ENCODE measurements at places on chromosomes 5 and 9.
A peak's percentile ranks its signal among the peaks of the same experiment; 100 is the strongest.

DNA sequence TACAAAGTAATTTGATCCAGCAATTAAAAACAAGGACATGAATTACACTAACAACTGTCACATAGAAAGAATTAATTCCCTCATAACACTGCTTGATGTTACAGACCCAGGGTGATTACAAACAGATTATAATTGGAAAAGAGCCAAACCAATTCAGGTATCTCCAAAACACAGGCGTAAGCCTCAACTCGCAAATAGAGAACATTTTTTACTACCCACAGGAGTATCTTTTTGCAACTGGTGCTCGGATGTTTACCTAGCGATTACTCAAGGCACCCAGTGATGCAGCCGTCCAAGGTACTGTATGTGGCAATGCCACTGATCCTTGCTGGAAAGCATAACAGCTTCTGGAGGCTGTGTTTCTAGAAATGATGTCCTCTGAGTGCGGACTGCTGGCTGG, 386.1 kb upstream of the KIF2A start:
- DNase-seq, result no peak

- no peak for DNase-seq
Observed at GRCh38 chr9:127991017-127991756, 10.4 kb upstream of the EEIG1 start.

DNA sequence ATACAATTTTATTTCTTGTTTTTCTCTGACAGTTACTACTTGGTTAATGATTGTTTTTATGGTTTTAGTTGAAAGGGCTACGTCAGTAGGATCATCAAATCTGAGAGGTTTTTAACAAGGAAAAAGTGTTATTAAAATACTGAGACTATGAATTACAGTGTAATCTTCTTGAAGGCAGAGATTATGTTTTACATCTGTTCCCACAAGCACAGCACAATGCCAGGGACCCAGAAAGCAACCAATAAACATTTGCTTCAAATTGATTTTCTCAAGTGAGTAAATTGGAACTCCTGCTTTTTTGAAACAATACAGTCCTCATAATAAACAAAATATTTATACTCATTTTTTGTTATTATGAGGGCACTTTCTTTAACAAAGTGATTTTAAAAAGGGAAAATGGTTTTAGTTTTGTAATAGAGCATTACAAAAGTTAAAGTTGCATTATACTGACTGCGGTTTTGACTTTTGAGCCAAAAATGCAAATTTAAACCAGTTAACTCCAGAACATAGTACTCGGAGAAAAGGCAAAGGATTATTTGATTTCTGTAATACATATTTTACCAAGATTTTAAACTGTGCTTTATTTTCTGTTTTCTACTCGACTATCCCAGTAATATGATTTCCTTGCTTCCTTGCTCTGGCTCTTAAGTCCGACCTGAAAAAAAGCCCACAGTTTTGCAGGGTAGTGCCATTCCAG, 176.9 kb downstream of the GDNF start:
- no peak for DNase-seq

DNA sequence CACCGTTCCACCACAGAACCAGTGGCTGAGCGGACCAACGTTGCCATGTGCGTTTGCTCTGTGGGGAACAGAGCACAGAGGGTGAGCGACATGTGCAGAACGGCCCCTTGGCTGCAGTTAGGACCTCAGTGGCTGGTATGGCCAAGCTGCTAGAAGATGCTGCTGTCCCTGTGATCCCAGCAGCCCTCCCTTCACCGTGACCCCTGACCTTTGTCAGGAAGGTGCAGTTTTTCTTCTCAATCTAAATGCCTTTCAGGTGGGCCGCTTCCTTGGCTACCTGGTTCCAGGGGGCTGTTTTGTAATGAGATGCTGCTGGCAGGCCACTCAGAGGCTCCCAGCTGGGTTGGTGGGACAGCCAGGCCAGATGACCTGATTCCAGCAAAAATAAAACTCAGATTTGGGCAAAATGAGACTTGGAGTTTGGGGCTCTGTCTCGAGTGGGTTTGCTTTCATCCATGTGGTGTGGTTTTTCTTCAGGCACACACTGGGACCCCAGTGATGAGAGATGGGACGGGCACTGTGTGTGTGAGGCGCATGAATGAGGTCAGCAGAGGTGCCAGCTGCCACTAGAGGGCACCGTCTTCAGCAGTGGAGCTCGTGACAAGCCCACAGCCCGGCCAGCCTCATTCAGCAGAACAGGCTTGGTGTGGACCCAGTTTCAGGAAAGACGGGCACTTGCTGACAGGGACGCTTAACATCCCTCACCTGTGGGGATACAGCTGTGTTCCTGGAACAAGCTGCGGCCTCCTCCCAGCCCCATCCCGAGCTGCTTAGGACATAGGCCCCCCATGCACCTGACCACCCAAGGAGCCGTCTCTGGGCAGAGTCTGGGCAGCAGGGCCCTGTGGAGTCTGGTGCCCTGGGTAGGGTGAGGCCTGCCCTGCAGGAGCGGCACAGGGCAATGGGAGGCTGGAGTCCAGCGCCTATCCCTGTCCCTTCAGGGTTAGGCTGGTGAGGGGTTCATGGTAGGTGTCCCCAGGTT, 4.1 kb downstream of the MRPS2 start:
- DNase-seq, result peak; percentile 69

- DNase-seq, result no peak
Observed at GRCh38 chr9:107630156-107630555, 140.6 kb upstream of the KLF4 start.

GRCh38 chr5:154287136-154287535, 96.6 kb downstream of the GALNT10 start:
- no peak for DNase-seq

DNA sequence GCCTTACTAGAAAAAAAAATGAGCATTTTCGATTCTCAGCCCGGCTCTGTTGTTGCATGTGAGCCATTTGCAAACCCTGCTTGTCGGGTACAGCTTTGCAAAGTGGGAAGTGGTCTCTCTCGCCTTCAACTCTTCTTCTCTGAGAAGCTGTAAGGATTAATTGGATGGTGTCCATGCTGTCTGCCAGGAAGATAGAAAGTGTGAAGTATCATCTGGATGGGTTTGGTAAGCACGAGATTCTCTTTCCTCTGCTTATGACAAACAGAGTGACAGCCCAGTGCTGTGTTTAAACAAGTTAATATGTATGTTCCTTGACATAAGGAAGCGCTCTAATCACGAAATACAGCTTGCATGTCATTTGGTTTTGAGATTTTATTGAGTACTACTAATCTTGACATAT, 109.1 kb upstream of the SPATA31D4 start:
- DNase-seq, result no peak

DNA sequence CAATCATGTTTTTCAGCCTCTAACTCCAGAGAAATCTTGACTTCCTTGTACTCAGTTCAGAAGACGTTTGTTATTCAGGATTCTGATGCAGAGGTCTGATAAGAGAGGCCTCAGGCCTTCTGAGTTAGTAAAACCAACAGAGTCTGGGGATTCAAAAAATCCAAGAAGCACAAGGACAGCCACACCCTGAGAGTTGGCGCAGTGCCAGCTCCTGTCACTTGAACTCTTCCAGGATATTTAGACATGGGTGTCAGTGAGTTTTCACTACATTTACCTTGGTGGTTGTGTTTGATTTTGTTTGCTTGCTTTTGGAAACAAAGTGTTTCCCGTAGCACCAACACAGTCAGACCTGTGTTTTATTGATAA, 41.6 kb upstream of the PDE8B start:
- DNase-seq, result no peak

DNA sequence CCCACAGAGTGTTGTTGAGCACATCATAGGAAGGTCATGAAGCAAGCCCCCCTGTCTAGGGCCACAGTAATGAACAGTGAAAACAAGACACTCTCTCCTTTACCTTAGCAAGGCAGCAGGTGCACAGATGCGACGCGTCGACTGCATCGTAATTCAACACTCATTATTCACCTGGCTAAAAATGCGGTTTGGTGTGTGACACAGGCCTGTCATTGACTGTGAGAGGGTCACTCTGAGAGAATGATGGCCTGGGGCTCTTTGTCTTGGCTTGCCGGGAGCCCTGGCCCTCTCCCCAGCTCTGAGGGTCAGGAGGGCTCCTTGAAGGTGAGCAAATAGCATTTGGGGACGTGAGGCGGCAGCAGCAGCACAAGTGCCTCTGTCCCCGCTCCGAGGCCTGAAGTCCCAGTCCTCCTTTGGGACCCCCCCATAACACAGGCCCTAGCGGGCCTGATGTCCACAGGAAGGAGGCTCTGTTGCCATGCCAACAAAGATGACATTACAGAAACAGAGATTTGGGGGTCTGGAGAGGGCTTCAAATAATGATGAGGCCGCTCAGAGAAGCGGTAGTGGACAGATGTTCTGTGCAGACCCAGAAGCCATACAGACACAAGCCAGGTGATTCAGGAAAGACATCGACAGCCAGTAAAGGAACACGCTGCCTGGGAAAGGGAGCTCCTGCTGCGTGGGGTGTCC, 46.7 kb downstream of the SHB start:
- no peak for DNase-seq

GRCh38 chr9:121638901-121639592, 12.4 kb upstream of the DAB2IP start:
- no peak for DNase-seq

GRCh38 chr5:138721979-138722378, 31.2 kb upstream of the CTNNA1 start:
- no peak for DNase-seq

- DNase-seq, result no peak
Observed at GRCh38 chr5:180373454-180373853, 20.3 kb upstream of the GFPT2 start.

DNA sequence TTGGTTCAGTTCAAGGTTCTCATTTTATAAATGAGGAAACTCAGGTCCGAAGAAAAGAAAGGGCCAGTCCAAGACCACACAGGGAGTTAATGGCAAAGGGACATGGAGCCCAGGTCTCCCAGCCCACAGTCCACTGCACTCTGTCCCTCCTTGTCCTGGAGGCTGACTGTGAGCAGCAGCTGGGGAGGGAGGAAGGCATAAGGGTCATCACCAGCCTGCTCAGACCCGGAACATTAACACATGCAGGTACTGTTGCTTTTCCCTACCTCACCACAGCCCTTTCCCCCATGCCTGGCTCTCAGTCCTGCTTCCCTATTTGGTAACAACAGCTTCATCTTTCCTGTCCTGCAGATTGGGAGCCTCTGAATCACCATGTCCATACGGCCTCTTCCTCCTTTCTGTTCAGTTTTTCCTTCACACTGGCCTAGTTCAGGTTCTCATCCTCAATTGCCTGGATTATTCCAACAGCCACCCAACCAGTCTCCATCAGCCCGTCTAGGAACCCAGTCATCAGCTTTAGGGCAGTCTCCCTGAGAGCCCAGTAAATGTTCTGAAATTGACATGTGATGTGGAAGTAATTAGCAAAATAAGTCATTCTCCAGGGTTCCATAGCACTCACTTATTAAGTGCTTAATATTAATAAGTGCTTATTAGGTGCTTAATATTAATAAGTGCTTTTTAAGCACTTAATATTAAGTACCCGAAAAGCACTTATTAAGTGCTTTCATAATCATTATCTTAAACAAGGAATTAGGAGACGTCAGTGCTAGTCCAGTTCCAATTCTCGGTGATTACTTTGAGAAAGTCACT, 4.3 kb downstream of the GPX3 start:
- DNase-seq, result no peak

All from GM12891 (cell line).